ENCODE measurements at places on chromosomes 11 and 22.
A peak's percentile ranks its signal among the peaks of the same experiment; 100 is the strongest.

DNA sequence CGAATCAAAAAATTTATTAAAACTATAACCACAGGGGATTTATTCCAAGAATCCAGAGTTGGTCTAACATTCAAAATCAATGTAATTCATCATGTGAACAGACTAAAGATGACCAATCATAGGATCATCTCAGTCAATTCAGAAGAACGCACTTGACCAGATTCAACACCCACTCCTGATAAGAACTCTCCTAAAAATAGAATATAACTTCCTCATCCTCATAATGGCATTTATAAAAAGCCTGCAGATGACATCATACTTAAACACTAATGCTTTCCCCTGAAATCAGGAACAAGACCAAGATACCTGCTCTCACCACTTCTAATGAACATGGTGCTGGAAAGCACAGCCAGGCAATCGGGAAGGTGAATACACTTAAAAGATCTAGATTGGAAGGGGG is 10.5 kb upstream of the MUC2 start:
- no peak for DNase-seq

DNA sequence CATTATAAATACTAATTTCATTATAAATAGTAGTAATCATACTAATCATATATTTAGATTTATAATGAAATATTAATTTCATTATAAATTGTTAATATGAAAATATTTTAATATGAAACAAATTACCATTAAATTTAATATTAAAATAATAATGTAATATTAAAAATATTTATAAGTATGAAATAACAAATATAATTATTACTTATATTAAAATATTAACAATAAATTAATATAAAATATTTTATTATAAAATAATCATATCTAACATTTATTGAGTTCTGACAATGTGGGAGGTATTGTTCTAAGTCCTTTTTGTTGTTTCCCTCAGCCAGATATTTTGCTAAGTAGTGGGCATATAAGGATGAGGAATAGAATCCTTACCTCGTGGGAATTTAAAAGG is 1341.4 kb downstream of the LRRC4C start:
- no peak for DNase-seq

DNA sequence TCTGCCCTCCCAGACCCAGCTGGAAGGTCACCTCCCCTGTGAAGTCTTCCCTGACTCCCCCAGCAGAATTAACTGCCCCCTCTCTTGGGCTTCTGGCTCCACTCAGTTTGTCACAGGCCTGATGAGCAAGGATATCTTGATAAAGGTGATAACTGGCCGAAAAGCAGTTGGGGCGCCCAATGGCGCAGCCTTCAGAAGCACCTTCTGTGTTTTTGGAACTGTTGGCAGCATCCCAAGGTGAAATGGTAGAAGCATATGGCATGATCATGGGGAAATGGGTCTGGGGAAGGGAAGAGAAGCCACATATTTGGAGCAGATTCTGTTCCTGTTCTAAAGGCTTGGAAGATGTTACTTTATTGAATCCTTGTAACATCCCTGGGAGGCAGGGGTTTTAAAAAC is 2.8 kb upstream of the TAB1 start:
- DNase-seq, result no peak

DNA sequence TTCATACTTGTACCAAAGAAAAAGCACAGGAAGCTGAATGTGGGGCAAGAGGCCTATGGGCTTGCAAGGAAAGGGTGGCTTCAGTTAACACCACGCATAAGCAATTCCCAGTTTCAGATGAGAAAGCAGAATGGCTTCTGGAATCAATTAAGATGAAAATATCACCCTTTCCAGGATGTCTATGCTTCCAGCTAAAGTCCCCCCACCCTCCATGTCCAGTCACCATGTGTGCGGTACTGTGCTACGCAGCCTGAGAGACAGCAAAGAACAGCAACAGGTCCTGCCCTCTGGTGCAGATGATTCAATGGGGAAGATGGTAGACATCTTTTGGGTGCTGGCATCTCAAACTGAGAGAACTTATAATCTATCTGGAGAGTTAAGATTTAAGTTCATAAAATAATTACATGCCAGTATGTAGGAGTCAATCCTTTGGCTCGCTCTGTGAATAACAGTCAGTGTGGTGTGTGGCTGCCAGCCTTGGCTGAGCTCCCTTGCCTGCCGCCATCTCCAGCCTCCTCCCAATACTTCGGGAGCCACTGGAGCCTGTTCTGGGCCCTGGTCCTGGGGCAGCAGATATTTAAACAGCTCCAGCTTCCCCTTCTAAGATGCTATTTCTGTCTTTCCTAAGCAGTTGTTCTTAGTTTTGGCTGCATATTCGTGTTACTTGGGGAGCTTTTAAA is 44.5 kb downstream of the ME3 start:
- no peak for DNase-seq

GRCh38 chr11:119028346-119029068 is 2.2 kb downstream of the SLC37A4 start:
- DNase-seq, result no peak

DNA sequence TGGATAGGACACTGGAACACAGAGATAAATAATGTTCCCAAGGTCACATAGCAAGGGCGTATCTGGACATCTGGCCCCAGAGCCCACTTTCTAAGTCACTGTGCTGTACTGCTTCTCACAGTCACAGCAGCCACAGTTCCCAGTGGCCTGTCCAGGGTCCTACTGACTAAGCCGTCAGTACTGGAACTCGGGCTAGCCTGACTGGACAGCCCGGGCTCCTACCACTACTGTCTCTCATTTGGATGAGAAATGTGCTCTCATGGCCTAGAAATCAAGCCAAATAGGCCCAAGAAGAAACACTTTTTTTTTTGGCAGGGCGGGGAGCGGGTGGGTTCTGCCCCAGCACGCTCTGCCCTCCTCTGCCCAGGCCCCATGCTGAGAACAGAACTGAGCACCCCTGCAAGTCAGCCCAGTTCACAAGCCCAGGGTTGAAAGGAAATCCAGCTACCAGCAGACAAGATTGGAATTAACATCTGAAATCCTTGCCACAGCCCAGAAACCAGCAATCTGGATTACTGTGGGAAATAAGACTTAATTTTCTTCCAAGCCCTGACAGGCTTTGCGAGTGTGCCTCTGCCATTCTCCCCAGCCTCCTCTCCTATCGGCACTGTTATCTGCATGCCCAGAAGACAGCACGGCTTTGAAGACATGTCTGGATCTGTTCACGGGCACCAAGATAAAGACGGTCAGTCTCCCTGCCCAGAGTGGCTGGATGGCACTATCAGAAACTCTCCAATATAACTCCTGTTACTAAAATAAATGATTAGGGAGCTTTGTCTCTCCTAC is 182.9 kb upstream of the NCAM1 start:
- DNase-seq, result no peak

- DNase-seq, result no peak
Measured at GRCh38 chr11:58685973-58686722, 45.6 kb downstream of the GLYAT start.

- no peak for DNase-seq
Measured at GRCh38 chr11:126111458-126112116, 48.9 kb upstream of the CDON start.

DNA sequence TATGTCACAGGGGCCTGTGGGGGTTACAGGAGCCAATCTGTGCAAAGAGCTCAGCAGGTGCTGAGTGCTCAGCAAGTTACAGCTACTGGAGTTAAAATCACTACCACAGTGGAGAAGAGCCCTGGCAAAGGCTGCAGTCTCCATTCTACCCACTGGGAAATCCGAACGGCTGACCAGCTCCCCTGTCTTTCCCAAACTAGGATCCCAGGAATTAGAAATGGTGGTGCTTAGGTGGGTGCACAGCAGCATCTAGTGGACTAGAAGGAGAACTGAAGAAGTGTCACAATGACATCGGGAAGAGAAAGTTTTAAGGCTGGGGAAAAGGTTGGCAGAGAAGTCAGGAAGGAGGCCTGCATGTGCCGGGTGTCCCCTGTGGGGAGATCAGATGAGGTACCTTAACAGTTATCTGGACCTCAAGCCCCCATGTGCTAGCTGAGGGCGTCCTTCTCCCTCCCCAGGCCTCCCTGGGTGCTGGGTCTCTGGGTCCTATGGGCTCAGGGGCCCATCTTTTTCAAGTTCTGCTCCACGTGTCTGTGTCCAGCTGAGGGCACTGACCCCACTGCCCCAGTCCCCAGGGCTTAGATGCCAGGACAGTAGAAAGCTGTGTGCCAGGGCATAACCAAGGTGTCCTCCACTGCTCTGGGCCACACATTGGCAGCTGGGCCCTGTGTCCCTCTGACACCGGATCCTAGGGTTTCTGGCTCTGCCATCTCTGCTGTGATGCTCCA is 1.9 kb downstream of the PIWIL3 start:
- DNase-seq, result no peak

GRCh38 chr22:43436868-43437267 is 25.1 kb downstream of the MPPED1 start:
- DNase-seq, result no peak

GRCh38 chr22:32307617-32308016 is 50.0 kb upstream of the RFPL3 start:
- no peak for DNase-seq

DNA sequence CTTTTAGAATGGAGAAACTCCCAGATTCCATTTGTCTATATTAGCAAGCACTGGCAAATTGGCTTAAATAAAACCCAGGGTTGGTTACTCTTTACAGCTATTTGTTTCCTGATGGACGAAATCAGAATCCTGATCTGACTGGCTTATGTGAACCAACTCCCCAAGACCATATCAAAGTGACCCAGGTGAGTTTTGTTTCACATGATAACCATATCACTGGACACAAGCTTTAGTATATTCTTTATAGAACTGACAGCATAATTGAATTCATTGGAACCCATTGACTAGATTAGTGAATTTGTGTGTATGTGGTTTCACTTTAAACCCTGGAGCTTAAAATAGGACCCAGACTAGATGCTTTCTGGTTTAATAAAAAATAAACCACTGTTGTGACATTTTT is 39.3 kb downstream of the MCAM start:
- no peak for DNase-seq

GRCh38 chr11:65307298-65308229 is 7.1 kb upstream of the CDC42EP2 start:
- DNase-seq, result no peak

DNA sequence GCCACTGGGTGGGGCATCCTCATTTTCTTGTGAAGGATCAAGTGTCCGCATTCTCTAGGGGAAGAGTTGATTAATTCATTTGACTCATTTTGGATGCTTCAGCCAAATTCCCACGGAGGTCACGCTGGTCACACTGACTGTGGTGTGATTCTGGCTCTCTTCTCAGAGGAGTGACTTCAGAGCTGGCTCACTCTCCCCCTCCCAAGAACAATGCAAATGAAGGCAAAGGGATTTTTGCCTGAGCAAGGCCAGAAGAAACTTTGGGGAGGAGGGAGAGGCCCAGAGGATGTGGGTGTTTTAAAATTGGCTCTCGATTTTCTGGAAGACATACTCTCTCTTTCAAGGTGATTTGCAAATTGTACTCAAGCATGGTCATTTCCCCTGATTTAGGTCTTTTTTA is 51.1 kb upstream of the LMO2 start:
- DNase-seq, result no peak

DNA sequence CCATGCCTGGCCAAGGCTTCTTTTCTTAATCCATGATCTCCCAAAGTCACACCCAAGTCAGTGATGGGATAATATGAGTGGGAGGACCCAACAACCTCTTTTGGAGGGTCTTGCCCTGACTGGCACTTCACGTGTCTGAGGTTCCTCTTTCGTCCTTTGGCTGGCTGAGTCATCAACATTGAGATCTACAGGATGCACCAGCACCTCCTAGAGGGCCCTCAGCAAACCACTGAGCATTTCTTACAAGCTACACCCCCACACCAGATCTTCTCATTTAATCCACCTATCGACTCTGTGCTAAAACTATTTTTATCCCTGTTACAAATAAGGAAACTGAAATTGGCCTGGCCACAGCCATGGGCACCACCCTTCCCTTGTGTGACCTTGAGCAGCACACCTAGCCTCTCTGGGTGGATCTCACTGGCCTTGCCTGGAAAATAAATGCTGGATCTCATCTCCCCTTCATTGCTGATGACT is 63.4 kb downstream of the FLI1 start:
- DNase-seq, result peak; percentile 45

DNA sequence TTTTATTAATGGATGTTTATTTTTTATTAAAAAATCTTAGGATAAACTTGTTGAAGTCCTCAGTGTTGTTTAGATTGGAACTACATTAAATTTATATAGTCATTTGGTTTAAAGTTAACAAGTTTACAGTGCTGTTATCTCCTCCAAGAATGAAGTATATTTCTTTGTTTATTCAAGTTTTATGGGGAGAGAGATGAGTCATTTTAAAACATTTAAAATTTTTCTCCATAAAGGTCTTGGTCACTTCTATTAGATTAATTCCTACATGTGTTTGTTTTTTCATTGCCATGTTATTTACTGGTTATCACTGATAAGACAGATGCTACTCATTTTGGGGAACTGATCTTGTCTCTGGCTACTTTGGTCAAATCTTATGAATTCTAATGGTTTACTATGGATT is 429.6 kb downstream of the METTL15 start:
- no peak for DNase-seq

DNA sequence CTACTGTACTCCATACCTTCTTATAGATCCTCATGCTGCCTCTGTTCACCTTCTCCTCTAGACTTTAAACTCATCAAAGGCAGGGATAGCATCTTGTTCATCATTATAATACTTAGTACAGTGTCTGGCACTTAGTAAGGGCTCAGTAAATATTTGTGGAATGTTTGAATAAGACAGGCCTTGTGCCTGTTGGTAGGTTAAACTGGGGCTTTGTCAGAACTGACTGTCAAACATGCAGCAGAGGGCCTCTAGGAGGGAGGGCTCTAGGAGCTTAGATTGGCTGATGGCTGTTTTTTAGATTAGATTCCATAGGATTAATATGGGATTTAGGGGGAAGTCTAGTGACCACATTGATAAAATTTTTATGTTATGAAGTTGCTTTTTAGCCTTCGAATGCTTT is 70.8 kb downstream of the RNF169 start:
- DNase-seq, result no peak

DNA sequence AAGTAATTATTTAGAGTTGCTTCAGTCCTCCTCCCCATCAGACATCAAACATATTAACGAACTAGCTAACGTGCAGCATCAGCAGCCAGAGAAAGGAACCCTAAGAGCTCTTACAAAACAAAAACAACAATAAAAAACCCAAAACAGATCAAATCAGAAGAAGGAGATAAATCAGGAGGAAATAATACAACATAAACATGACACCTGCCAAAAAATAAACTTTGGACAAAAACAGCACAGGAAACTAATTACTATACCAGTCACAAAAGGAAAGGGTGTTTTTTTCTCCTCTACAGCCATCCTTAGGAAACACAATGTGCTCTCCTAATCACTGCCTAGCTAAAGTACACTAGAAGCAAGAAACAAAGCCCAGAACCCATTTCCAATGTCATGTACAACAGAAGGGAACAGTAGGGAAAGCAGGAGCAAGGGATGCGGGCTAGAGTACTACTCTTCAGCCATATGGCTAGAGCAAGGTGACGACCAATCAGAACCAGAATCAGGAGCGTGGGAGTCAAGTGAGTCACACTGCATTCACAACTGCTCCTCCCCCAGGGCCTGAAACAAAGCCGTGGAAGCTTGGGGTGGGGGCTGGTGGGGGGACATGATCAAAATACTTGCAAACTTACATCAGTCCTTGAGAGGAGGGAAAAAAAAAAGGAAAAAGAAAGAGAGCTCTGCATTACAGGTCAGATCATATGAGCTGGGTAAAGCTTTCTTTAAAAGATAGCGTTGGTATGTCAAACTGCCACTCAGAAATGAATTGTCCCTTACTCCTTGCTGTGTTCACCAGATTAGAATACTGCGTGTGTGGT is 60.4 kb downstream of the LARGE2 start:
- DNase-seq, result no peak
